Progenitor cell of endocrine pancreas (in vitro differentiated cells): ENCODE measurements at places on chromosomes 4 and X. TPM values are rescaled to one million over a fixed set of nuclear protein-coding genes. Genes with fewer than 3 reads are reported as not detected.

PNMA6E gene
- total RNA-seq, result not detected in 2 replicates

- no peaks in the 10 kb centered on the region for H3K36me3 ChIP-seq
- peaks cover 5% of the 10 kb centered on the region for H3K4me1 ChIP-seq
- H3K27ac ChIP-seq, result no peak overlapping the region
- H3K4me3 ChIP-seq, result no peak overlapping the region
- DNase-seq, result no peak
These were observed 580.6 kb downstream of the INPP4B start for GRCh38 chr4:142265536-142265935.

DNA sequence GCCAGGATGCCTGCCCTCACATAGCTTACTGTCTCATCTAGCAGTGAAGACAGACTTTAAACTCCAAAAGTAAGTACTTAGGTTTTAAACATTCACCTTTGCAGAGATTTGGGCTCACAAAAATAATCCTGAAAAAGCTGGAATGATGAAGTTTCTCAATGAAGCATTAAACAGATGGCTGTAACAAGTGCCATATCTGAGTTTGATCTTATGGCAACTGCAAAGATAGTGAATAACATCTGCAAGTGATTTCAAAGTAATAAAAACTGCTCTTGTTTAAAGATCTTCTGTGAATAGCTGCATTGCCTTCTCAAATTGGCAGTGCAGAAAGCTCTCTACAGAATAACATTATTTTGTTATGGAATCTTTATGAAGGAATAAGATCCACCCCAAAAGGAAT, 271.2 kb upstream of the SMIM31 start:
- no peaks in the 10 kb centered on the region for H3K4me1 ChIP-seq
- no peaks in the 10 kb centered on the region for H3K36me3 ChIP-seq
- no peak for DNase-seq
- no peaks in the 10 kb centered on the region for H3K27me3 ChIP-seq
- no peak overlapping the region for H3K4me3 ChIP-seq

DNA sequence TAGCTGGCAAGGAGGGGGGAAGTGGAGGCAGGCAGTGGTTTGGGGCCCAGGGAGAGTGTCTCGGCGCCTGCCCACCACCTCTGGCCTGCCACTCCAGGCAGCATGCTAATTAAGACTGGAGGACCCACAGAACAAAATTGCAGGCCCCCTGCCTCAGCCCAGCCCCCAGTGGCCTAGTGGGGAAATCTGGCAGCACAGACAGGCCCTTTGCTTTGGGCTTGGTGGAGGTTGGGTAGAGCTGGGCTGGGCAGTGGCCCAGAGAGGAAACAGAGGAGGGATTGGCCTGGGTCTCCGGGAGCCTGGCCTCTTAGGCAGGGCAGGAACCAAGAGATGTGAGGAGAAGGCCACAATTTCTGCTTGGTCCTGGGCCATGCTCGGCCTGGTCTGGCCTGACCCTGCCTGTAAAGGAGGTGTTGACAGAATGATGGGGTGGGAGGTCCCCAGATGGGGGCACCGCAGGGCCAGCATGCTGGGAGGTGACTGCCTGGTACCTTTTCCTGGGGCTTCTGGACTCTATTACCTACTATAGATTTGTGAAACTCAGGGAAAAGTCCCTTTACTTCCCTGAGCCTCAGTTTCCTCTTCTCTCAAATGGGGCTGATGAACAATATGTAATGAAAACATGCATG, 92.4 kb upstream of the PJA1 start:
- H3K4me3 ChIP-seq, result no peak overlapping the region
- H3K4me1 ChIP-seq, result no peaks in the 10 kb centered on the region
- H3K36me3 ChIP-seq, result no peaks in the 10 kb centered on the region
- no peak overlapping the region for H3K27ac ChIP-seq
- peaks cover 17% of the 10 kb centered on the region for H3K27me3 ChIP-seq
